ENCODE measurements at places on chromosomes 3 and 15.

DNA sequence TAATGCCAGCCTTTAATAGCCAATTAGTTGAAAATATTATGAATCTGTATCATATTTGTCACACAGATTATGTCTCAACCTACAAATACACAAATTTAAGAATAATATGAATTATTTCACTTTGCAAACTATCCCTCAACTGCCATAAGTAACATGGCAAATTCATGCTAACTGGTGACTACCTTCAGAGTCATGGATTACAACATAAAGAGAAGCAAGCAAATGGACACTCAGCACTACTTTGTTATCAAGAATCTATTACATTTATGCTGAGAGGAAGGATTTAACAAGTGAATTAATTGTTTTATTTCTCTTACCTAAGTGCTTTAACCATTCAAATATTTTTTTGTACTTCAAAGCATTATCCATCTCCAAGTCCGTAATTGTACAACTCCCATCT, 103.1 kb upstream of the BCL6 start:
- DNase-seq, result no peak

GRCh38 chr15:22888120-22888859, 49.8 kb downstream of the NIPA2 start:
- no peak for DNase-seq

- no peak for DNase-seq
These were observed at the start of gene GABRA5 for GRCh38 chr15:26866298-26867199. Gene GABRA5, plus strand, starts transcription at chr15:26867062. Its CDS starts 2,187 bp downstream, at chr15:26869249.

DNA sequence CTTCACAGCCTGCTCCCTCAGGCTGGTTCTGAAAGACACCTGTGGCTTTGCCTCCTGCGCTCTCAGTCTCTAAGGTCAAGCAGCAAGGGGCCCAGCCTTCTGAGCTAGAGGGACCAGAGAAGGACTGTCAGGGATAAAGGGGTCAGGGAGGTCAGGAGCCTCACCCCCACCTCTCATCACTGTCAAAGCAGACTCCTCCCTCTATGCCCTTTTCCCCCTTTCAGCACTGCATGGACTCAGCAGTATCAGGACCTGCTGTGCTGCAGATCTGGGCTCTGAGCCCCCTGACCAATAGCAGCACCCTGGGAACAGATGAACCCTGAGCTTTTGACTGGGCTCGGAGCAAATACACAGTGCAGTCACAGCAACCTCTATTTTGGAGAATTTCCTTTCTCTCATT, 3.2 kb upstream of the BMF start:
- DNase-seq, result no peak

DNA sequence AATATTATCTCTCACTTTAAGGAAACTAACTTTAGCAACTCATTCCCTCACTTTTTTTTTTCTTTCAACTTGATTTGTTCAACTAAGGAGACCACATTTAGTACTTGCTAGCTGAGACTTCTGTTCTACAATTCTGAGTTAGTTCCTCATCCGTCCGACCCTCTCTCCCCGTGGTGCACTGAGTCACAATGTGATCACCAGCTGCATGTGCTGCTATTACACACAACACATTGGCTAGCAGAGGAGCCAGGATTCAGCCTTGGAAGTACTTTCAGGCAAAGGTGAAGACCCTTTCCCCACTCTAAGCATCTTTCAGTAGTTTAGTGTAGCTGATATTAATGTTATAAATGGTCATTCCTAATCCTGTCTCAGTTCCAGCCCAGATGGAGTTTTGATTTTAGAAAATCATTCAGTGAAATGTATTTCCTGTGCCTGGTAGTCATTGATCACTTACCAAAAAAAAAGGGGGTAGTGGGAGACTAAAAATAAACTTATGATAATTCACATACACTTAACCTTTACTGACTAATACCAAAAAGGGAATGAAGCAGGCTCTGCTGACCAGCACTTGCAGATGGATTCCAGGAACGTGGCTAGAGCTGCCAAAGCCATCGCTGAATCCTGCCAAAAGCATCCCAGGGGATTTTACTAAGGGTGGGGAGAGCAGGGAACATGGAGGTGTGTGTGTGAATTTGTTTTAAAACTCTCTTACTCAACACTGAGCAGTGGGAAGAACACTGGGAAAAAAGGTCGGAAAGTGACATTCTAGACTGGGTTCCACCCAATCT, 424.8 kb downstream of the LPP start:
- DNase-seq, result no peak

- DNase-seq, result no peak
These were observed 136.0 kb downstream of the KCNMB2 start for GRCh38 chr3:178672275-178672674.

DNA sequence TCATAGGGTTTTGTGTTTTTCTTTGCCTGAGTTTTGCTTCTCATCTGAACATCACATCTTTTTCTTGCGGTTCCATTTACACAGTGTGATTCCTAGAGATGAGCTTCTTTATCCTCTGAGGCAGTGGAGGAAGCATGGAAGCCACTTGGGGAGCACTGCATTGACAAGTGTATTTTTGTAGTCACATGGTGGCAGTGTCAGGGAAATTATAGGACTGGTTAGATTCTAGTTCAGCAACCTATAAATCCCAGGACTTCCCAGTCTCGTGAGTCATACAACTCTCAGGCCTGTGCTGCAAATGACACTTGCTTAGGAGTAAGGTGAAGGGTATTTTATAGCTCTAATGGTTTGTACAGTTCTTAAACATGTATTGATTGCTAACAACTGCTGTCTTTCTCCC, 58.4 kb downstream of the RBM6 start:
- no peak for DNase-seq

GRCh38 chr3:86563400-86563970, 427.5 kb downstream of the VGLL3 start:
- DNase-seq, result no peak
